ENCODE measurements at places on chromosomes 6 and 20.

DNA sequence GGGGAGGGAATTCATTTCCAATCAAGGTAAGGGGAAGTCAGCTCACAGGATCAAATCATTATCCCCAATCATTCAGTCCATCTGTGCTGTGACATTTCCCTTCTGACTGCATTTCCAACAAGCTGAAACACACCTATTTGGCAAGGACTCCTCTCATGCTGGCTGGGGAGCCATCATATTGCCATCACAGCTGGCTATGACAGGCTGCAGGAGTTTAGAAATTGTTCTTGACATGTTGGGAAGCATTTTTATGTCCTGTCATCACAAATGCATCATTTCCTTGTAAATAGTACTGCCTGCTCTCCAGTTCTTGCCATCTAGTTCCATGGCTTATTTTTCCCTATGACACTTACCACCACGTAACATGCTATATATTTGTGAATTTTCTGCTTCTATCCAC lies 113.9 kb upstream of the TMEM170B start:
- no peak for DNase-seq

DNA sequence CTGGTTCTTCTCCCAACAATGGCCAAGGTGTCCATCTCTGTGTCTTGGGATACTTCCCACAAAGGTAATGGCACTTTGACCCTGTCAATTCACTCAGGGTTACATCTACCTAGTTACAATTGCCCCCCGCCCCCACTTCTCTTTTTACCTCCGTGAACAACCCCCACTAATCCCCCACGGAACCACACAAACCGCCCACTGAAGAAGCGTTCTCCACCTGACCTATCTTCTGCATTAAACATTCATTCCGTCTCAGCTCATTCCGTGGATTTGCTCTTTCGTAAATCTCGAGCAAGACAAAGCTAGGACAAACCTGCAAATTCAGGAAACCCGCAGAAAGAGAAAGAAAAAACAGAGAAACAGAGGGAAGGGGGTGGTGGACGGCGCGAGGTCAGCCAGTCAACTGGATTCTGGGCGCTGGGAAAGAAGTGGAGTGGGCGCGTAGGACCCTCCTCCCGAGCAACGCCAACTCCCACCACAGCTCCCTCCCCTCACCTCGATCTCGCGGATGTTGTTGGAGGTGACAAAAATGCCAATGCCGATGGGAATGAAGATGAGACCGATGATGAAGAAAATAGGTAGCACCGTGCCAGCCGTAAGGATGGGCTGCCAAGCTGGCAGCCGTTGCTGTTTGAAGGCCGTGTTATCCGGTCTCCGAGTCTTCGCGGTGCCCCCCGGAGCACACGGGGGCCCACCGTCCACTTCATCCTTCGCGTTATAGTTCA lies 523 bp downstream of the TMEM30A start:
- DNase-seq, result peak; percentile 62

DNA sequence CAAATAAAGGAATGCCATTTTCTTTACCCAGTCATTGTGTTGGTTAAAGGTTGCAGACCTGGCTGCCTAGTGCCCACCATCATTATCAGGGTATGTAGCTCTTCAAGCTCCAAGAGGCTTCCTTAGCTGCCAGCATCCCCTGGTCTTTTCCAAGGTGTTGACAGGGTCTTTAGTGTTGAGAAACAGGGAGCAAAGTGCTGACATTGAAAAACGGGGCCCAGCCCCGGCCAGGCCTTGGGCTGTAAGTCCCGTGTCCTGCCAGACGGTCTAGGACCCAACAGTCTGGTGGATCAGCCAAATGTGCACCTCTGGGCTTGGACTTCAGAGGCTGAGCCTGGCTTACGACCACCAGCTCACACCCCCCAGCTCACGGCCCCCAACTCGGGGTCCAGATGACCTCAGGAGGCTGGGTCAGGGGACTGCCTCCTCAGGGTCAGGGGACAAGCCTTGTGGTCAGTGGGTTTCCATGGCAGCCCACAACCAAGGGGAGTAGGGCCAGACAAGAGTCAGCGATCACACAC lies 114.4 kb upstream of the MLN start:
- DNase-seq, result no peak

DNA sequence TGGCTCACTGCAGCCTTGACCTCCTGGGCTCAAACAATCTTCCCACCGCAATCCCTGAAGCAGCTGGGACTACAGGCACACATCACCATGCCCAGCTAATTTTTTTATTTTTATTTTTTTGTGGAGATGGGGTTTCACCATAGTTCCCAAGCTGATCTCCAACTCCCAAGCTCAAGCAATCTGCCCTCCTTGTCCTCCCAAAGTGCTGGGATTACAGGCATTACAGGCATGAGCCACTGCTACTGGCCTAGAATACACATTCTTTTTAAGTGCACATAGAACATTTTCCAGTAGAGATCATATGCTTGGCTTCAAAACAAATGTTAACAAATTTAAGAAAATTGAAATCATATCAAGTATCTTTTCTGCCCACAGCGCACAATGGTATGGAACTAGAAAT lies 176.8 kb upstream of the MARCKS start:
- no peak for DNase-seq

GRCh38 chr20:33909331-33909921 lies 84.3 kb upstream of the RALY start:
- peak; percentile 52 for DNase-seq

DNA sequence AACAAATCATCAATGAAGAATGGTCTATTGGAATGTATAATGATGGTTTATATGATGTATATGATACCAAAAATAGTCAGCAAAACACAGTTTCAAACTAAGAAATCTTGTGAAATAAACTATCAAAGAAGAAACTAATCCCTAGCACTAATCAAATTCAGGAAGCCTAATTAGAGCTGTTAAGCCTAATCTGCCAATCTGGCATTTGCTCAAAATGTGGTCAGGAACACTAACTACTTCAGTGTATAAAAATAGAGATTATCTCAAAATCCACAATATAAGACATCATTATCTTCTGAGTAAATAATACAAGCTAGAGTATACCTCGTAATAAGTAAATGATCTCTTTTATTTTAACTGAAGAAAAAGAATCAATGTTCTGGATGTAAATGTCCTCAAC lies 12.8 kb upstream of the AKAP7 start:
- DNase-seq, result no peak

GRCh38 chr6:43746613-43747102 lies 23.4 kb upstream of the VEGFA start:
- DNase-seq, result no peak

- no peak for DNase-seq
Measured at GRCh38 chr6:157789861-157790260, 33.2 kb upstream of the SNX9 start.

DNA sequence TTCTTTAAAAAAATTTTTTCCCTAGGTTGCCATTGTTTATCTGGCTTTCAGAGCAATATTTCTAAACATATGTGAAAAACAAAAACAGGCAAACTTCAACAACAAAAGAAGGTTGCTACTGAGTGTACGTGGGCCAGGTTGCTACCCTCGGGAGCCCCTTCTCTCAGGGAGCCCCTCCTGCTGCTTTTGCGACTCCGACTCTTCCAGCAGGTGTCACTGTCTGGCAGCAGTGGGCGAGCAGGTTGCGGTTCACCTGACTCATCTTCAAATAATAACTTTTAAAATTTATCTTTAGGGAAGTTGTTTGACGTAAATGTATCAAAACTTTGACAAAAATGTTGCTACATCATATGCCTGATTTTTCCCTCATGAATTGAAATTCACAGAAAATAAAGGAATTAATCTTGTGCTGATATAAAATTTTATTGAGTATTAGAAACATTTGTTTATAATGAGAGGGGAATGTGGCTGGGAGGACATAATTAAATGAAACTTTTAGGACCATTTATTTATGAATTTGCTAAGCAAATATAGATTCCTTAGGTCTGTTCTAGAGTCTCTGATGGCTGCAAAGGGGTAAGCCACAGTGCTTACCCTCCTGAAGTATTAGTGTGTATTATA lies 138.8 kb downstream of the HIVEP1 start:
- peak; percentile 14 for DNase-seq

- no peak for DNase-seq
Measured at GRCh38 chr20:39016041-39016440, 53.9 kb downstream of the DHX35 start.

- DNase-seq, result no peak
Measured at GRCh38 chr6:2111162-2111677, 134.2 kb downstream of the GMDS start.

- DNase-seq, result no peak
Measured at GRCh38 chr6:18241208-18242038, 22.9 kb downstream of the DEK start.

- no peak for DNase-seq
Measured at GRCh38 chr6:121901432-121901831, 466.0 kb downstream of the GJA1 start.

- peak; percentile 18 for DNase-seq
Measured at GRCh38 chr20:1810926-1811620, 84.1 kb upstream of the SIRPA start.

DNA sequence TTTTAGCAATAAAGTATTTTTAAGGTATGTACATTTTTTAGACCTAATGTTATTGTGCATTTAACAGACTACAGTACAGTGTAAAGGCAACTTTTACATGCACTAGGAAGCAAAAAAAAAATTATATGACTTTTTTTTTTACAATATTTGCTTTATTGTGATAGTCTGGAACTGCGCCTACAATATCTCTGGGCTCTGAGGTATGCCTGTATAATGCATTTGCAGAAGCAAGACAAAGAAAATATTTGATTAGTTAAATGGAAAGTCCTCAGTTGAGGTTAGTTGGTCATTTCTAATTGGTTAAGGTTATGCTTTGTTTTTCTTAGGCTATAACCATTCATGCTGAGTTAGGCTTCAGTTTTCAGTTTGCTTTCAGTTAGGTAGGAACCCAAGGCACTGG lies 46.9 kb upstream of the SMAP1 start:
- DNase-seq, result no peak

- DNase-seq, result no peak
Measured at GRCh38 chr20:52105442-52106422, 85.8 kb downstream of the ZFP64 start.

- DNase-seq, result no peak
Measured at GRCh38 chr20:43903953-43904826, 10.5 kb upstream of the TOX2 start.

- DNase-seq, result peak; percentile 82
Measured at GRCh38 chr6:149482545-149483333, 2.1 kb downstream of the ZC3H12D start.

DNA sequence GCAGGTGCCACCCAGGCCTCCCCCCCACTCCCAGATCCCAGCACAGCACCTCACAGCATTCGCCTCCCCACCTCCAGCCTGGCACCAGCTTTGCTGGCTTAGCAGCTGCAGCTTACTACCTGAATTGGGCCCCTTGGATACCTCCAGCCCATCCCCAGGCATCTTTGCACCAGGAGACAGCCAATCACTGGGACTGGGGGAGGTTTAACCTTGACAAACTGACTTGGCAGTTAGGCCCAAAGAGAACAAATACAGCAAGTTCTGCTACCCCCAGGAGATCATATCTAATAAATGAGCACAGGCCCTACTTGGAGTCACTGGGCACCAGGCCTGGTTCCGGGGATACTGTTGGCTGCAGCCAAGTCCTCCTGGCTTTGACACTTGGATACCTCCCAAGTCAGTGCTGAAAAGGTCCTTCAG lies 8.8 kb downstream of the PDRG1 start:
- no peak for DNase-seq
